Upper lobe of left lung (tissue), 6 donors: ENCODE measurements at places on chromosomes 1 and 21. TPM values are rescaled to one million over a fixed set of nuclear protein-coding genes. Genes with fewer than 3 reads are reported as not detected.
A peak's percentile ranks its signal among the peaks of the same experiment; 100 is the strongest.

Gene GBP4
- total RNA-seq, result 21.1 TPM

Gene ATAD3C
- total RNA-seq, result 15.7 TPM

DNA sequence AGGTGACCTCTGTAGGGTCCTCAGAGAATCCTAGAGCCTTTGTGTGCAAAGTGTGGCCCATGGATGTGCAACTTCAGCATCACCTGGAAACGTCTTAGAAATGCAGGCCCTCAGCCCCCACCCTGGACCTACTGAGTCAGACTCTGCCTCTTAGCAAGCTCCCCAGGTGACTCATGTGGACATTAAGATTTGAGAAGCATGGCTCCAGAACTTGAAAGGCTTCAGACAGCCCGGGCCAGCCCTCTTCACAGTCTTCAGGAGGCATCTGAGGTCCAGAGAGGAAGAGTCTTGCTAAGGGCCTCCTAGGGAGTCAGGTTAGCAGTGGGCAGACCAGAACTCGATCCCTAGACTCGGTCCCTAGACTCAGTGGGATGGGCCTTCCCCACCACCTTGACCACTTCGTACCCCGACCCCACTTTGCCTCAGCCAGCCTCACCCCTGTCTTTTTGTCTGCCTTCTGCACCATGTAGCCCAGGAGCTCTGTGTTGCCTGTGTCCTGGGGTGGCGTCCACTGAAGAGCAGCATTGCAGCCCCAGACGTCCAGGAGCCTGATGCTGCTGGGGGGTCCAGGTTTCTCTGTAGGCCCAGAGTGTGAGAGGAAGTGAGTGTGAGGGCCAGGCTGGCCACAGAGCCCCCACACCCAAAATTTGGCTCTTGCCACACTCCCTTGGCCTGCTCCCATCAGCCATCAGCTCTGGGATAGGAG, 4.8 kb downstream of the MYBPH start:
- peaks cover 9% of the 10 kb centered on the region for H3K4me1 ChIP-seq
- H3K36me3 ChIP-seq, result no peaks in the 10 kb centered on the region
- H3K27ac ChIP-seq, result no peak overlapping the region

Gene FCAMR
- not detected for total RNA-seq

GRCh38 chr21:28250946-28251345, 741.7 kb downstream of the LTN1 start:
- H3K4me1 ChIP-seq, result no peaks in the 10 kb centered on the region
- no peak overlapping the region for H3K4me3 ChIP-seq

DNA sequence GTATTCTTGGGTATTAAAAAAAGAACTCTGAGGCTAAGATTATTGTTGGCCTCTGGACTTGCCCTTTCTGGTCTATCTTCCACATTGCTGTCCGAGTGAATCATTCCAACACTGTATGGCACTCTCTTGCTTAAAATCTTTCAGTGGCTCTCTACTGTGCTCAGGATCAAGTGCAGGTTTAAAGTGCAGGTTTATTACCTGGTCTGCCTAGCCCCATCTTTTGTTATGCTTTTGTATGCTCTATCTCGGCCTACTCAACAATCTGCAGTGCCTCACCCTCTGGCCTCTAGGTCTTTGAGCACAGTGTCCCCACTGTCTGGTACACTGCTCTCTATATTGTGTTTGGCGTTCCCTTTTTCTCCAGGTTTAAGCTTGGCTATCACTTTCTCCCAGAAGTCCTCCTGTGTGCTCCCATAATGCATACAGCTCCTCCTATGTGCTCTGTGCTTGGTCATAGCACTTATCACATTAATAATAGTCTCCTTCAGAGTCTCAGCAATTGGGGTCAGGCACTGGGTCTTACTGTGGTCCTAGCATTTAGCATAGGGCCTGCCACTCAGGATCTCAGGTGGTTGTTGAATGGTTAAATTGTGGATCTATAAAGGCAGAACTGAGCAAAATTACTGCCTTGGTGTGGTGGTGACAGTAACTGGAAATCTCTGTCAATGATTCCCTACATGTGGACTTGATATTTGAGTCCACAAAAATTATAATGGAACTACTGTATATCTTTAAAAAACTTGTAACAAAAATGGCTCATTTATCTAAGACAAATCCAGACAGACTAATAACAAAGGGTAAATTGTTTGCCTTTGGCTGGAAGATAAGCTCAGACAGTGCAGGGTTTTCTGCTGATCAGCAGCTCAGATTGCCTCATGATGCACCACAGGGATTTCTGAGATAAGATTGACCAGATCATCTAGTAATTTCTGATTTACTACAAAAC, 10.6 kb upstream of the LDLRAD1 start:
- peaks cover 25% of the 10 kb centered on the region for H3K36me3 ChIP-seq
- H3K4me1 ChIP-seq, result no peaks in the 10 kb centered on the region
- no peak for DNase-seq
- H3K27me3 ChIP-seq, result no peaks in the 10 kb centered on the region
- no peak overlapping the region for H3K27ac ChIP-seq
- H3K4me3 ChIP-seq, result no peak overlapping the region

Gene FAM163A
- not detected for total RNA-seq

- no peaks in the 10 kb centered on the region for H3K36me3 ChIP-seq
- no peaks in the 10 kb centered on the region for H3K27me3 ChIP-seq
- peaks cover 28% of the 10 kb centered on the region for H3K4me1 ChIP-seq
- H3K4me3 ChIP-seq, result peak overlapping the region; percentile 91
- H3K27ac ChIP-seq, result peak overlapping the region; percentile 92
Measured at GRCh38 chr1:6785728-6786505, 663 bp downstream of the CAMTA1 start.

- no peak overlapping the region for H3K4me3 ChIP-seq
- H3K27ac ChIP-seq, result no peak overlapping the region
- peak; percentile 34 for DNase-seq
- H3K4me1 ChIP-seq, result no peaks in the 10 kb centered on the region
- H3K36me3 ChIP-seq, result no peaks in the 10 kb centered on the region
Measured at GRCh38 chr21:27564684-27565301, 597.9 kb upstream of the ADAMTS5 start.

Gene CELA3A
- total RNA-seq, result not detected

DNA sequence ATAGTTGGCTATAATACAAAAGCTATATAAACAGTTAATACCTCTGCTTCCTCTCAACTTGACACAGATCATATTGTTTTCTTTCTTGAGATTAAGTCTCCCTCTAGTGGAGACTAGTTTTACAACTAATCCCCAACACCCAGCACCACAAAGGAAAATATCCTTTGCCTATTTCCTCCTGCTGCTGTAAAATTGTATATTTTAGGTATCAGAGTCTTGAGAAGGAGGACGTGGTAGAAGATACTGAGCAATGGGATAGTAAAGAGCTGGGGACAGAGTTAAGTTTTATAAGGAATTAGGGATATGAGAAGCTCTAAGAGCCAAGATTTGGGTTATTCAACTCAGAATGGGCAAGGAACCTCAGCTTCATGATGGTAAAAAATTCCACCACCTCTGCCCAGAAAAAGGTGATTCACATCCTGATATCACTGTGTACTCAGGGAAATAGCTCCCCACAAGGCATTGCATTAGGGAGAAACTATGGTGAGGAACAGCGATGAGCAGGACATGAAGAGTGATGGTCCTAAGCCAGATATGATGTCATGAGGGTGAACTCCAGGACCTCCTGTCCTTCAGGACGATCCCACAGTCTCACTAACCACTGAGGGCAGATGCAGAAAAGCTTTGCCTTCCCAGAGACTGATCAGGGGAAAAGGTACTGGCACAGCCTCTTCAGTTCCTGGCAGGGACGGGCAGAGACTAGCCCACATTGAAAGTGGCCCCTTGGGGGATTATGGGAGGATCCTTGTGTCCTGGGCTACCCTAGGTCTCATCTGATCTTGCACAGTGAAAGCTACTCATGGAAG, 14.7 kb upstream of the CFAP126 start:
- no peaks in the 10 kb centered on the region for H3K36me3 ChIP-seq
- H3K27me3 ChIP-seq, result no peaks in the 10 kb centered on the region
- DNase-seq, result no peak
- no peak overlapping the region for H3K27ac ChIP-seq

Gene FAM151A
- total RNA-seq, result not detected

Gene ESRRG
- total RNA-seq, result 0.67 TPM

Gene ADORA3
- total RNA-seq, result 2.1 TPM

- no peaks in the 10 kb centered on the region for H3K4me1 ChIP-seq
- no peaks in the 10 kb centered on the region for H3K27me3 ChIP-seq
- H3K4me3 ChIP-seq, result no peak overlapping the region
- H3K36me3 ChIP-seq, result no peaks in the 10 kb centered on the region
Measured at GRCh38 chr21:28751176-28751575, 241.5 kb downstream of the LTN1 start.

DNA sequence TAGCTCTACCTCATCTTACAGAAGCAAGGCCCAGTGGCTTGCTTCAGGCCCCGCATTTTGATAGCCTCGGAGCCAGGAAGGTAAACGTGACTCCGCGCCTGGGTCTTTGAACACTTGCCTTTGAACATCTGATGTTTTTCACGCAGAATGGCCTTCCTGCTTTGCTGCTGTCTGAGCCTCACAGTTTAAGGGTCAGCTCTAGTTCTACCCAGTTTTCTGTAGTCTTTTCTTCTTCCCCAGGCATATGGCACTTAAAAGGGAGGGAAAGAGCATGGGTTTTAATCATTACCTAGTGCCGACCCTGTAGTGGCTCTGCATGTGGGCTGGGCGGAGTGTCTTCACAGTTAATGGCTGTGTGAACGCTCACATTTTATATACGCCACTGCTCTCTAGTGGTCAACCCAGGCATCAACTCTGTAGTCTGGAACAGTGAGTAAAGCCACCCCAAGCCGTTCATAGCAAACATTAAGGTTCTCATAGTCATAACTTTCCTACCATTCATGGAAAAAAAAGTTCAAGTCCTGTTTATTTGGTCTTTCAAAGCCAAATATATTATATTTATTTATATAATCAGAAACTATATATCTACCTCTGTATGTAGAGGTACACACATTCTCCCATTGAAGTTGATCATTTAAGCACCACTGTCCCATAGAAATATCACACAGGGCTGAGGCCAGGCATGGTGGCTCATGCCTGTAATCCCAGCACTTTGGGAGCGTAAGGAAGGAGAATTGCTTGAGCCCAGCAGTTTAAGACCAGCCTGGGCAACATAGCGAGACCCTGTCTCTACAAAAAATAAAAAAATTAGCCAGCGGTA, 78.1 kb downstream of the IER5 start:
- H3K4me1 ChIP-seq, result peaks cover 8% of the 10 kb centered on the region
- H3K27ac ChIP-seq, result no peak overlapping the region
- no peak overlapping the region for H3K4me3 ChIP-seq
